NCI-H524 treated with DMSO at 0.1 percent for 48 hours (cell line): ENCODE measurements at places on chromosomes 12 and 14.

- DNase-seq = no peak
These were observed 7.1 kb upstream of the PNMA1 start for GRCh38 chr14:73721101-73721821.

- no peak for DNase-seq
These were observed 5.1 kb upstream of the NUMB start for GRCh38 chr14:73463411-73463810.

GRCh38 chr14:105107351-105107750 lies 42.1 kb upstream of the GPR132 start:
- DNase-seq = no peak

DNA sequence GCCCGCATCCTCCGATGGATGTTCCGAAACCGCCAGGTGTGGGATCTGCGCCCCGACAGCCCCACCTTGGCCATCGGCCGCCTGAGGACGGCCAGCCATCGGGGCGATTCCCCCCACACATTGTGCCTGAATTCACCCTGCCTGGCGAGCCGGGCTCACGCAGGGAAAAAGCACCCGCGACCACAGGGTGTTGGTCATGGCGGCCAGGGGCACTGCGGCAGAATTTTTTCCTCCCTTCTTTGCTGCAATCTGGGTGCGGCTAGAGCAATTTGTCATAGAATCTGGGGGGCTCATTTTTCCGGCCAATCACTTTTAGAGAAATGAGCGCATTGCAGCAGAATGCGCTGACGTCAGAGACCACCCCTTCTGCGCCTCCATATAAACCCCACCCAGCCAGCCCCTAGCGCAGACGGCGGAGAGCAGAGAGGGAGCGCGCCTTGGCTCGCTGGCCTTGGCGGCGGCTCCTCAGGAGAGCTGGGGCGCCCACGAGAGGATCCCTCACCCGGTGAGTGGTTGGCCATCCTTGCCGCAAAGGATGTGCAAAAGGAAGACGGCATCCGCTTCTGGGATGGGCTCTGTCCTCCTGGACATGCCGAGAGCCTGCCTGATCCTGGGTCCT lies at the start of gene MEG3:
Gene MEG3, plus strand, starts transcription at position 406 of the 619 bp plus-strand sequence.
- no peak for DNase-seq

- no peak for DNase-seq
These were observed 75.9 kb downstream of the CCDC92 start for GRCh38 chr12:123896767-123897166.

DNA sequence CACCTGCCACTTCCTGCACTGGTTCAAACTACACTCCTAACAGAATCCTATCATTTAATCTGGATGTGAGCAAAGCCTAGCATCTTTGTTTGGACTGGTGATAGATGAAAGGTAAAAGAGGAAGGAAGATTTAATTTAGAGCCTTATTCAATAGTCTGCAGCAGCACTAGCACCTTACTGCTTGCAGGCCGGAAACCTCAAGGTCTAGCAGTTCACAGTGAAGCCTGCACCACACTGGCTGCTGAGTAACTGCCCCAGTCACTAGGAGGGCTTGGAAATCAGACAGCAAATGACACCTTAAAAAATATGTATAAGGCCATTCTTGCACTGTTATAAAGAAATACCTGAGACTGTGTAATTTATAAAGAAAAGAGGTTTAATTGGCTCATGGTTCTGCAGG lies 358.0 kb downstream of the DAD1 start:
- DNase-seq = no peak

DNA sequence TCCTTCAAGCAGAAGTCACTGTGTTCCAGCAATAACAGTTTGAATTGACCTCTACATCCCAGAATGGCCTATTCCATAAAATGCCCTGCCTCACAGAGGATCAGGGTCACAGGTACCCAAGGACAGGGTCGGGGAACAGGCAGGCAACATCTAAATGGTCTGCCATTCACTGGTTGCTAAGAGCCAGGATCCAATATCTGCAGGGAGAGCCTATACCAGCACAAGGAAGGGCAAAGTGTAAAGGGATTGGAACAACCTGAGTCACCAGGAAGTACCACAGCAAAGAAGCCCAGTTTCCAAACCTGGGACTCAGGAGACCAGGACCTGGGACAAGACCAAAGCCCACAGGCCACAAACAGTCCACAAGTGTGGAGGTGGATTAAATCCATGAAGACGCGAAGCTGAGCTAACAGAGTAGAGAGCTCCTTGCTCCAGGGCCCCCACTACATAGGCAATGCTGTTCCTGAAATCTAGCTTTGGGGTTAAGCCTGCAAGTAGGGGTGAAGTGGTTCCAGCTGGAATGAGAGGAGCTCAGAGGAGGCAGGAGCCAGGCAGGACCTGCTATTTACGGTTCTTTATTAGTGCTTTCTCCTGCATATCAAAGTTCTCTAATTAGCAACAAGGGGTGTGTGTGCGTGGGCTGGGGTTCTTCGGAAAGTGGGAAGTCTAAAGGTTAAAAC lies 274.3 kb downstream of the BCL11B start:
- DNase-seq = no peak

GRCh38 chr14:91896419-91896818 lies 29.1 kb upstream of the TC2N start:
- no peak for DNase-seq
